ENCODE measurements at places on chromosomes 3 and 15.

GRCh38 chr3:37183375-37183831 is 9.0 kb upstream of the LRRFIP2 start:
- peak; percentile 94 for DNase-seq
- peak overlapping the region; percentile 56 for H3K4me3 ChIP-seq
- no peaks in the 10 kb centered on the region for H3K27me3 ChIP-seq

DNA sequence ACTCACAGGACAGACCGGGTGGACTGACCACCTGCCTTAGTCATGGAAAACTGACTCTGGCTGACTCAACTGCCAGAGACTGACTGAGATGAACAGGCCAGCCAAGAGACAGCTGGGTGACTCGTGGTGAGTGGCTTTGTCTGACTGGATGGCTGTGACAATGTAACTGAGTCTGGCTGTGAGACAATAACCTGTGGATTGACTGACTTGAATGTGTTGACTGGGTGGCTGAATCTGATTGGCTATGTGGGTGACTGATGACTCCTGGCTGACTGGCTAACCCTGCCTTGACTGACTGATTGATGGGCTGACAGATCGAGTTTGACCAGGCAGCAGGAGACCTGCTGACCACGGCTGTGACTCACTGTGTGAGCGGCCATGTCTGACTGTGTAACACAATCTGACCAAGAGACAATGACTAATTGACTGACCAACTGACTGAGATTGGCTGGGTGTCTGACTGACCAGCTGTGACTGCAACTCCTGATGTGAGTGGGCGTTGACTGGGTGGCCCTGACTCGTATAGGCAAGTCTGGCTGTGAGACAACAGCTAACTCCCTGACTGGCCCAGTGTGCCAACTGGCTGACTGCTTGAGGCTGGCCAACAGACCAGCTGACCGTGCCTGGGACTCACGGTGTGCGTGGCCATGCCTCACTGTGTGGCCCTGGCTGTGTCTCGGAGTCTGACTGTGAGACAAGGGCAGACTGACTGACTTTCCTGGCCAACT is 509.1 kb downstream of the SHQ1 start:
- no peak overlapping the region for H3K4me3 ChIP-seq
- H3K27me3 ChIP-seq = no peaks in the 10 kb centered on the region
- H3K36me3 ChIP-seq = peaks cover 6% of the 10 kb centered on the region
- DNase-seq = peak; percentile 93

DNA sequence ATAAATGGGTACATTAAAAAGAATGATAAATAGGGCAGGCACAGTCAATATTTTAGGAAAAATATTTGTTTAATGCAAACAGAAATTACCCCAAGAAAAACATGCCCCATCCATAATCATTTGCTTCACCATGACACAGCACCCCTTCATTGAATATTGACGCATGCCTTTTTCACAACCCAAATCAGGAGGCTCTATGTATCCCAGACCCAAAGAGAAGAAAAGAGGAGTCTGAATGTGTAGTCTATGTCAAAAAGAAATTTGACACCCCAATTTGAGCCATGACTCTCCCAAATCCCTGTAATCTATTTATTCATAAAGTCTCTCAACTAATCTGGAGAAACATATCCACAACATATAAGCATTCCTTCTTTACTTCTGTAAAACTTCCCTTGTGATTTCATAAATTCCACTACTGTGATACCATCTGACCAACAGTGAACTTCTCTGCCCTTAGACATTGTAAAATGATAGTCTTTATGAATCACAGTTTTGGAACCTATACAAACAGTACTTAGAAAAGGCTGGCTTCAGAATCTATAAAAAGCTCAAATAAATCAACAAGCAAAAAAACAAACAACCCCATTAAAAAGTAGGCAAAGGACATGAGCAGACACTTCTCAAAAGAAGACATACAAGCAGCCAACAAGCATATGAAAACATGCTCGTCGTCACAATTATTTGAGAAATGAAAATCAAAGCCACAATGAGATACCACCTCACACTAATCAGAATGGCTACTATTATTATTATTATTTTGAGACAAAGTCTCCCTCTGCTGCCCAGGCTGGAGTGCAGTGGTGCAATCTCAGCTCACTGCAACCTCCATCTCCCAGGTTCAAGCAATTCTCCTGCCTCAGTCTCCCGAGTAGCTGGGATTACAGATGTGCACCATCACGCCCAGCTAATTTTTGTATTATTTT is 53.4 kb upstream of the XRN1 start:
- no peak overlapping the region for H3K4me3 ChIP-seq
- H3K4me1 ChIP-seq = peaks cover 16% of the 10 kb centered on the region
- DNase-seq = peak; percentile 42
- peaks cover 55% of the 10 kb centered on the region for H3K36me3 ChIP-seq

DNA sequence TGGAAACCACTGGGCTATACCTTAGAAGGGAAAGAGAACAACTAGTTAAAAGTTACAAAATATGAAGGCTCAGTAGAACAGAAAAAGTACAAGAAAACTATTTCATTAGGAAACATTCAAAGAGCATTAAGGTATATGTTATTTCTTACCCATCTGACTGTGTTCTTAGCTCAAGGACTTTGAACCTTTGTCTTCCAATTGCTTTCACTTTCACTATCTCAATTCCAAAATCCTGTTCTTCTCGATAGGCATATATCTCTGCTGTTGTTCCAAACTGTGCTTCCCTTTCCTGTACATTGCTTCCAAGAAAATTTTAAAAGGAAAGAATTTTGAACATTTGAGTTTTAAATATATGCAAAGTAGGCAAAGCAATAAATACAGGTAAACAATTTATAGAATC is 6.9 kb downstream of the CRBN start:
- H3K4me3 ChIP-seq = no peak overlapping the region
- DNase-seq = no peak
- H3K36me3 ChIP-seq = peaks cover 74% of the 10 kb centered on the region
- H3K4me1 ChIP-seq = peaks cover 1% of the 10 kb centered on the region

GRCh38 chr3:86951322-86951721 is 39.6 kb downstream of the VGLL3 start:
- peak overlapping the region; percentile 19 for H3K4me3 ChIP-seq
- H3K4me1 ChIP-seq = peaks cover 55% of the 10 kb centered on the region
- peak overlapping the region; percentile 91 for H3K27ac ChIP-seq
- peak; percentile 86 for DNase-seq
- H3K36me3 ChIP-seq = peaks cover 52% of the 10 kb centered on the region
- H3K27me3 ChIP-seq = no peaks in the 10 kb centered on the region

DNA sequence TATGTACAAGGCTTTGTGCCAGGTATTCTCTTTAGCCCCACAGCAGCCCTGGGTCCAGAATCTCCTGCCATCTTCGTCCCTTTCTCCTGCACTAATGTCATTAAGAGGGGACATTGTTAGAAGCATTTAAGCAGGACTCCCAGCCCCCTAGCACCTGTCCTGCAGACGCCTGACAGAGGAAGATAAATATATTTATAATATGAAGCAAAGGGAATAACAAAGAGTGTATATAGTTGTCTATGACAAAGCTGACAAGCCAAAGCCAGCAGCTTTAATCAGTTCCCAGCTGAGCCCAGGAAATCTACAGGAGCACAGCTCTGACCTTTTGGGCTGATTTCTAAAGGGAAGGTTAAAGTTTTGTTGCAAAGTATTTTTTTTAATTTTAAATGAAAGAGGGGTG is 96.0 kb downstream of the MEGF11 start:
- H3K4me3 ChIP-seq = no peak overlapping the region
- peaks cover 65% of the 10 kb centered on the region for H3K27me3 ChIP-seq
- no peaks in the 10 kb centered on the region for H3K4me1 ChIP-seq

All from MCF 10A (cell line).